ENCODE measurements at places on chromosomes 2 and 18.

GRCh38 chr2:160418853-160419252 lies 74.8 kb downstream of the RBMS1 start:
- no peaks in the 10 kb centered on the region for H3K27me3 ChIP-seq
- DNase-seq: no peak
- H3K4me1 ChIP-seq: peaks cover 39% of the 10 kb centered on the region
- no peak overlapping the region for H3K27ac ChIP-seq

GRCh38 chr2:84694088-84694622 lies 177.9 kb downstream of the DNAH6 start:
- H3K36me3 ChIP-seq: no peaks in the 10 kb centered on the region
- DNase-seq: peak; percentile 8
- H3K4me1 ChIP-seq: peaks cover 2% of the 10 kb centered on the region
- H3K27me3 ChIP-seq: peaks cover 9% of the 10 kb centered on the region
- H3K4me3 ChIP-seq: no peak overlapping the region

DNA sequence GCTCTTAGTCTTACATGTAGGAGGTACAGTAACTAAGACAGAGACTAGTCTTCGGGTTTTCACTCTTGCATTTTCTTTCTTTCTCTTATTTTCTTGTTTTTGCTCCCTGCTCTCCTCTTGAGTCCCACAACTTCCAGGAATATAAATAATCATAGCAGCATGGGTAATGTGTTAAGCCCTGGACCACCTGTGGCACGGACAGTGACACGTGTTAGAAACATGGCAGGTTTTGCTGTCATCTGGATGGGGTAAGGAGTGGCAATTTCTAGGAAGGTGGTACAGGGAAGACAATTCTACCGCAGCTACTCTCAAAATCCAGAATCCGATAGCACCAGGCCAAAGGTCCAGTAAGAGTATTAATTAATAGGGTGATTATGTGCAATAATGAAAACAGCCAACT lies 237.5 kb upstream of the FAM98A start:
- no peak for DNase-seq
- no peak overlapping the region for H3K27ac ChIP-seq
- H3K4me1 ChIP-seq: no peaks in the 10 kb centered on the region
- no peak overlapping the region for H3K4me3 ChIP-seq
- no peaks in the 10 kb centered on the region for H3K36me3 ChIP-seq

DNA sequence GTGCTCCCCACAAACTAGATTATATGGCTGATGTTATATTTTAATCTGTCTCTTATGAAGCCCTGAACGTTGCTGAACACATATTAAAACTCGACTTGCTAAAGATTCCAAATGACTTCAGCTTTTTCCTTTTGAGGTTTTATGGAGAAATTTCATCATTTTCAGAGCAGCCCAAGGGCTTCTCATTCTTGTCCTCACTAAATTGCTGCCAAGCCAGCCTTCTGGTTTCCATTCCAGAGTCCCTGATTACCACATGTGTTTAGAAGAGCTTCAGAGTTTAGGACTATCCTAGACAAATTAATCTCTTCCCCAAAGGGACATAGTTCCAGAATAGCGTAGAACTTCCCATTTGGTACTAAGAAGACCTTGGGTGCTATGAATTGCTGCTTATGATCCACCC lies 77.8 kb upstream of the CCDC195 start:
- H3K27ac ChIP-seq: no peak overlapping the region
- H3K27me3 ChIP-seq: no peaks in the 10 kb centered on the region
- H3K36me3 ChIP-seq: peaks cover 76% of the 10 kb centered on the region
- H3K4me1 ChIP-seq: no peaks in the 10 kb centered on the region

- DNase-seq: no peak
- peak overlapping the region; percentile 80 for H3K27ac ChIP-seq
- H3K4me1 ChIP-seq: peaks cover 26% of the 10 kb centered on the region
- H3K36me3 ChIP-seq: peaks cover 28% of the 10 kb centered on the region
Observed at GRCh38 chr2:25315316-25315680, 26.4 kb downstream of the DNMT3A start.

- H3K27me3 ChIP-seq: no peaks in the 10 kb centered on the region
- H3K27ac ChIP-seq: no peak overlapping the region
- H3K36me3 ChIP-seq: no peaks in the 10 kb centered on the region
- H3K4me1 ChIP-seq: no peaks in the 10 kb centered on the region
- no peak for DNase-seq
- no peak overlapping the region for H3K4me3 ChIP-seq
Observed at GRCh38 chr2:71686781-71687180, 233.4 kb downstream of the DYSF start.

DNA sequence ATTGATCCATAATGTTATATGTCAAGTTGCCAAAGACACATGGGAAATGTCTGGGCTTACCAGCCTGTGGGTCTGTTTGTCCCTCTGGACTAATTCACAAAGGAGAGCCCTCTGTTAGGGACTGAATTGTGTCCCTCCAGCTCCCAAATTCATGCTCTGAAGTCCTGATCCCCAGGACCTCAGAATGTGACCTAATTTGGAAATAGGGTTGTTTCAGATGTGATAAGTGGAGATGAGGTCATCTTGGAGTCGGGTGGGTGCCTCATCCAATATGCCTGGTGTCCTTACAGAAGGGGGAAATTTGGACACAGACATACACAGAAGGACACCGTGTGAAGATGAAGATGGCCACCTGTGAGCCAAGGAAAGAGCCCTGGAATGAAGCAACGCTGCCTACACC lies 41.4 kb upstream of the ROCK2 start:
- H3K36me3 ChIP-seq: no peaks in the 10 kb centered on the region
- no peaks in the 10 kb centered on the region for H3K4me1 ChIP-seq
- H3K27ac ChIP-seq: no peak overlapping the region
- no peak overlapping the region for H3K4me3 ChIP-seq
- H3K27me3 ChIP-seq: no peaks in the 10 kb centered on the region
- DNase-seq: no peak

GRCh38 chr2:47195148-47195547 lies 40.0 kb upstream of the STPG4 start:
- no peaks in the 10 kb centered on the region for H3K4me1 ChIP-seq
- no peaks in the 10 kb centered on the region for H3K36me3 ChIP-seq
- H3K27ac ChIP-seq: no peak overlapping the region
- no peak overlapping the region for H3K4me3 ChIP-seq
- peaks cover 14% of the 10 kb centered on the region for H3K27me3 ChIP-seq

- no peak overlapping the region for H3K4me3 ChIP-seq
- H3K36me3 ChIP-seq: no peaks in the 10 kb centered on the region
- no peak overlapping the region for H3K27ac ChIP-seq
- no peak for DNase-seq
- H3K4me1 ChIP-seq: no peaks in the 10 kb centered on the region
- peaks cover 6% of the 10 kb centered on the region for H3K27me3 ChIP-seq
Observed at GRCh38 chr2:177078416-177078815, 134.2 kb upstream of the HNRNPA3 start.

GRCh38 chr2:110678457-110679336 lies 834 bp upstream of the BUB1 start:
- DNase-seq: peak; percentile 70
- peaks cover 26% of the 10 kb centered on the region for H3K36me3 ChIP-seq
- H3K27me3 ChIP-seq: no peaks in the 10 kb centered on the region
- peaks cover 53% of the 10 kb centered on the region for H3K4me1 ChIP-seq
- H3K4me3 ChIP-seq: peak overlapping the region; percentile 77
- peak overlapping the region; percentile 99 for H3K27ac ChIP-seq

- peak overlapping the region; percentile 77 for H3K27ac ChIP-seq
- peaks cover 54% of the 10 kb centered on the region for H3K4me1 ChIP-seq
- no peaks in the 10 kb centered on the region for H3K27me3 ChIP-seq
- H3K36me3 ChIP-seq: peaks cover 30% of the 10 kb centered on the region
- H3K4me3 ChIP-seq: peak overlapping the region; percentile 72
Observed at GRCh38 chr2:61535449-61535848, 2.7 kb downstream of the XPO1 start.

- no peaks in the 10 kb centered on the region for H3K27me3 ChIP-seq
- H3K27ac ChIP-seq: no peak overlapping the region
- DNase-seq: no peak
- no peak overlapping the region for H3K4me3 ChIP-seq
Observed at GRCh38 chr2:46632349-46632748, 153.0 kb downstream of the TMEM247 start.

- H3K4me1 ChIP-seq: no peaks in the 10 kb centered on the region
- no peaks in the 10 kb centered on the region for H3K27me3 ChIP-seq
- DNase-seq: no peak
- H3K36me3 ChIP-seq: no peaks in the 10 kb centered on the region
Observed at GRCh38 chr2:203761121-203761520, 54.7 kb downstream of the CD28 start.

DNA sequence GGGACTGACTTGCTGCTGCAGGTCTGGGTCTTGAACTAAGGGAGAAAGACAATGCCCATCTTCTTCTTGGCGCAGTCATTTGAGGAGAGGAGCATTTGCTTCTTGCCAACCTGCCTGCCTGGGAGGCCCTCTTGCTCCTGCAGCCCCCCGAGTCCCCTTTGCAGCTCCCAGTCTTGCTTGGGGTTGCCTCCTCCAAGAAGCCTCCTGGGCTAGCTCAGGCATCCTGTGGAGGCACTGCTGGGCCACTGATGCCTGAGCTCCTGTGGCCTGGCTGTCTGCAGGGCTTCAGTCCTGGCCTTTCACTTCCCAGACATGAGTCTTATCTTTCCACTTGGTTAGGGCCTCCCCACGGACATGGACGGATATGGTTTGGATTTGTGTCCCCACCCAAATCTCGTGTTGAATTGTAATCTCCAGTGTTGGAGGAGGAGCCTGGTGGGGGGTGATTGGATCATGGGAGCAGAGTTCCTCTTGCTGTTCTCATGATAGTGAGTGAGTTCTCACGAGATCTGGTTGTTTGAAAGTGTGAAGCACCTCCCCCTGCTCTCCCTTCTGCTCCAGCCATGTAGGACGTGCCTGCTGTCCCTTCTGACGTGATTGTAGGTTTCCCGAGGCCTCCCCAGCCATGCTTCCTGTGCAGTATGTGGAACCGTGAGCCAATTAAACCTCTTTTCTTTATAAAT lies 17.3 kb downstream of the HPCAL1 start:
- no peak overlapping the region for H3K4me3 ChIP-seq
- H3K36me3 ChIP-seq: no peaks in the 10 kb centered on the region
- no peaks in the 10 kb centered on the region for H3K4me1 ChIP-seq
- no peak for DNase-seq
- no peaks in the 10 kb centered on the region for H3K27me3 ChIP-seq

GRCh38 chr2:102253753-102254150 lies 57.6 kb upstream of the IL1RL1 start:
- H3K4me3 ChIP-seq: no peak overlapping the region
- no peaks in the 10 kb centered on the region for H3K27me3 ChIP-seq
- H3K27ac ChIP-seq: no peak overlapping the region
- H3K4me1 ChIP-seq: peaks cover 16% of the 10 kb centered on the region
- no peaks in the 10 kb centered on the region for H3K36me3 ChIP-seq

- no peaks in the 10 kb centered on the region for H3K36me3 ChIP-seq
- H3K27me3 ChIP-seq: no peaks in the 10 kb centered on the region
- H3K4me1 ChIP-seq: no peaks in the 10 kb centered on the region
- H3K27ac ChIP-seq: no peak overlapping the region
- no peak overlapping the region for H3K4me3 ChIP-seq
Observed at GRCh38 chr2:100526868-100527267, 35.9 kb upstream of the PDCL3 start.
